ENCODE measurements at places on chromosomes 3 and 15.
A peak's percentile ranks its signal among the peaks of the same experiment; 100 is the strongest.

GRCh38 chr3:194772241-194773000 lies 86.7 kb downstream of the FAM43A start:
- no peak for DNase-seq

GRCh38 chr3:194139071-194139813 lies 3.3 kb downstream of the HES1 start:
- DNase-seq: no peak

DNA sequence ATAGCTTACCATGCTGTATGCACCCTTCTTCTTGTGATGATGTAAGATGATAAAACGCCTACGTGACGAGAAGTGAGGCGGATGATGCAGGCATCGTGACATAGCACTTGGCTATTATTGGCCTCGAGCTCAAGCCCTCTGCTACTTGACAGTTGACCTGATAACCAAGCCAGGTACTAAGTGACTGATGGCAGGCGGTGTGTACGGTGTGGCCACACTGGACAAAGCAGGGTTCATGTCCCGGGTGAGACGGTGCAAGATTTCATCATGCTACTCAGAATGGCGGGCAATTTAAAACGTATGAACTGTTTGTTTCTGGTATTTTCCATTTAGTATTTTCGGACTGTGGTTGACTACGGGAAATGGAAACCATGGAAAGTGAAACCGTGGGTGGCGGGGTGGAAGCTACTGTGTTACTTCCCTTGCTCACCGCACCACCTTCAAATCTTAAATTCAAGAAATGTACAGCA lies 57.7 kb downstream of the SLC12A8 start:
- DNase-seq: no peak

DNA sequence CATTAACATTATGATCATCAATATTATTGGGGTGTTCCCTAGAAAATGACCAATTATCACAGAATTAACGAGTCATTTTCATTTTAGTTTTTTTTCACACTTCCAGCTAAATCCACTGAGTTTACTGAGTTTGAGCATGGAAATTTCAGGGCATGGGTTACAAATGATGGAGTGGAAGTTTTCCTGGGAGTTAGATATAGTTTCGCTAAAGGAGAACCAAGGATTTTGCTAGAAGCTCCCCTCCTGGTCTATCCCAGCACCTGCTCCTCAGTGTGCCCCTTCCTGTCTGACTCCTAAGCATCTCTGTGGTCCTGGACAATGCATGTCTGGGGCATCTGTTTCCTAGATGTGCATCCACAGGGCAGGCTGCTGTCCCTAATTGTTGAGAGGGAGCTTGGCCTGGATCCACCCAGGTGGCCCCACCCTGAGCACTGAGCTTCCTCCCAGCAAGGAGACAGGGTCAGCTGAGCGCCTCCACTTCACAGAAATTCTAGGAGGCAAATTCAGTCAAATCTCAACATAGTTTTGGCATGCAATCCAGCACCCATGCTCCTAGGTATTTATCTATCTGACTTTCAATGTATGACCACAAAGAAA lies 102.3 kb upstream of the GOLGA6L6 start:
- no peak for DNase-seq

GRCh38 chr15:31792611-31793199 lies 237.6 kb upstream of the CHRNA7 start:
- DNase-seq: no peak

- no peak for DNase-seq
Measured at GRCh38 chr3:10815487-10815886, 541 bp upstream of the SLC6A11 start.

DNA sequence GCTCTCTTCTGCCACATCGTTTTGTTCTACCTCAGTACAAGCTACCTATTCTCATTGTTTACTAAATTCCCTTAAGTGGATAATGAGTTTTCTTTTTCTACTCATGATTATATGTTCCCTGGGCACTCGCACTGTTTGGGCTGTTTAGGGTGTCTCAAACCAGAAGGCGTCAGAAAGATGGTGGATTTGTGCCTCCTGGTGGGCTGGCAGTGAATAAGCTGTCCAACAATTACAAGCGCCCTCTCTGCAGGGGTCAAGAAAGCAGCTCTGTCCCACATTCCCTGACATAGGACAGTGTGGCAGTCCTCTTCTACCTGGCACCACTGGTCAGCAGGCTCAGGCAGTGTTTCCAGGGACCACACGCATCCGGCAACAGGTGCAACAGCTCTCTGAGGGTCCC lies 173.4 kb upstream of the PPP2R3A start:
- no peak for DNase-seq

GRCh38 chr3:31572236-31573004 lies 39.7 kb downstream of the STT3B start:
- no peak for DNase-seq

GRCh38 chr15:53102483-53102882 lies 312.3 kb upstream of the ONECUT1 start:
- DNase-seq: no peak

- DNase-seq: no peak
Measured at GRCh38 chr3:198113206-198114053, 153.4 kb downstream of the LMLN start.

- DNase-seq: no peak
Measured at GRCh38 chr3:71512000-71512399, 71.5 kb downstream of the FOXP1 start.

GRCh38 chr3:160830796-160831195 lies 74.8 kb downstream of the PPM1L start:
- DNase-seq: no peak

GRCh38 chr3:115857518-115858136 lies 234.3 kb downstream of the GAP43 start:
- no peak for DNase-seq

DNA sequence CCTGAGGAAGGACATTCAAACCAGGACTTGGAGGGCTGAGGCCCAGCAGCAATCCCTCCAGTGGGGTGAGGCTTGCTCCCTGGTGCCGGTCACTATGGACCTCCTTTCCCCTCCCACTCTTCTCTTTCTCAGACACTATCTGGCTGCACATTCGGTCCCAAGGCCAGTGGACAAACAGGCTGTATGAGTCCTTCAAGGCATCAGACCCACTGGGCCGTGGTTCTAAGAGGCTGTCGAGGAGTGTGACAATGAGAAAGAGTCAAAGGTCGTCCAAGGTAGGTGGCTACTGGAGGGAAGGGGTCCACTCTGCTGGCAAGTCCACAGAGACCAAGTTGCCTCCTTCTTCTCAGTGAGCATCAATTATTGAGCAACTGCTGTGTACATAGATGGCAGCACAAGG lies 28.0 kb downstream of the NOX5 start:
- no peak for DNase-seq

- DNase-seq: no peak
Measured at GRCh38 chr15:58678683-58679082, 70.8 kb downstream of the ADAM10 start.

- no peak for DNase-seq
Measured at GRCh38 chr15:77311618-77312398, 108.1 kb downstream of the PEAK1 start.

GRCh38 chr3:190552969-190553759 lies 39.3 kb downstream of the IL1RAP start:
- DNase-seq: no peak

DNA sequence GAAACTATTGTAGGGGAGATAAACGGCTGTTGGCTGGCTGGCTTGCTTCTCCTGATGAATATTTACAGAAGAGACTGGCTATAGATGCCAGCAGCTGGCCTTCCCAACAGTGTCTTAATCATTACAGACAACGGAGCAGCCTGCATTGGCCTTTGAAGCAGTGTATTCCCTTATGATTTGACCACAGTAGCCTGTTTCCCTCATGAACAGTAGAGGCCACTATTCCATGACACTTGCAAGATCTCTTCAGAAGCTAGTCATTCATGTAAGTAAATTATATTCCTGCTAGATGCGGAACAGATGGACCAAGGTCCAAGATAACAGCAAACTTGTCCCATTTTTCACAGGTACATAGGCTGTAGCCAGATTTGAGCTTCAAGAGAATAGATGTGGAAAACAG lies 47.3 kb downstream of the TMCO5A start:
- DNase-seq: no peak

DNA sequence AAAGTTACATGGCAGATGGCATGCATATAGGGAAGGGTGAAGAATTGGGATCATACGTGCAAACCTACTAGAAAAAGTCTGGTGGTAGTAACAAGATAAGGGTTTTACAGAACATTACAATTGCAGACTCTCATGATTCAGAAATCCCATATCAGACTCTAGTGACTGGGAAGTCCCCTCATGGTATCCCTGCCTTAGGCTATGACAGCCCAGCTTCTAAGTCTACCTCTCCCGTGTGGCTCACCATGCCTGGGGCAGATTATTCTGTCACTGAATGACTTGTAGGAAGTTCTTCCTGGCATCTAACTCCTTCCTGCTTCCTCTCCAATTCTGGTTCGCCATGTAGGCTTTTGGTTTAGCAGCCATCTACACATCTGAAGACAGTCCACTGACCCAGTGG lies 5.7 kb upstream of the SLC6A11 start:
- DNase-seq: no peak

DNA sequence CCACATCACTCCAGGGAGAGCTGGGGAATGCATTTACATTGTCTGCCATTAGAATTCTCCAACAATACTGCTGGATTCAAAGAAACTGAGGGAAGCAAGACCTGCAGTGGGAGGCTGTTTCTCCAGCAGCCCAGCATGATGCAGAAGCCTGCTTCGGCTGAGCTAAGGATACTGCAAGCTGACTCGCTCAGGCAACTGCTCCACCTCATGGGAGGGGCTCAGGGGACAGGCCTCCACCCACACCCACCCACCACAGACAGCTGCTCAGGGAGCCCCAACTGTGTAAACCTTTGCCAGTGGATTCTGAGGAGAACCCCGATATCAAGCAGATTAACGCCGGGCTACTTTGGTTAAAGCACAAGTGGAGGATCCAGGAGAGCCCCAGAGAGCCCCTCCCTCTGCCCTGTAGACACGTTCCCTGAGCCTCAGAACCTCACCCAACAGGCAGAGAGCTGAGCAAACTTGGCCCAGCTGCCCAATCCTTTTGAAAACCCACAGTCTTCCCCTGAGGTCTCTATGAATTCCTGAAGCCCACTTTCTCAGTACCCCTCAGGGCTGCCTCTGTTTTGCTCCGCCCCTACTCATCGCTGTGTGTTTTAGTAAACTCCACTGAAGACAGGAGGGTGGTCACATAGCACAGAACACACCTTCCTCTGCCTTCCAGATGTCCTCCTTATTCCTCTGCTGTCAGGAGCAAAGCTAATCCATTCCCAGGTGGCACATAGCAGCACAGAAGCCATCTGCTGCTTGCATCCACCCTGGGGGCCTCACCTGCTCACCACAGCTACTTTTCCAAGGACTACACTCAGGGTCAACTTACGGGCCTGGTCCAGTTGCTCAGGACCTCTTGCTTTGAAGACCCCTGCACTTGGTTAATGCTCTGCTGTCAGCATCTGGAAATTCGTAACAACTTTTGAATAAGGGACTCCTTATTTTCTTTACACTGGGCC lies 269.0 kb downstream of the ABHD5 start:
- DNase-seq: peak; percentile 7

DNA sequence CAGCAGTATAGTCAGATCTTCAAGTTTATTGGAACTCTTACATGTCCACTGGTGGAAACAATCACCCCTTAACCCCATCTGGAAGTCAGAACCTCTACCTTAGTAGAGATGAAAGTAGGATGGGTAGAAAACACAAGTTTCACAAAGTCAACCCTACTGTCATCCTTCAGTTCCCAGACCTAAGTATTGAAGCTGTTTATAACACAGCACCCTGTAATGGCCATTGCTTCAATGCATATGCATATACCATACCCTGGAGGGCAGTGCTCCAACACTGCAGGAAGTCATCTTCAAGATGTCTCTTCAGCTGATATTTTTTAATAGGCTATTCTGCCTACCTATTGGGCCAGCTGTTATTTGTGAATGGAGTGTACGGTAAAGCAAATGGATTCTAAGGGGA lies 241.3 kb downstream of the UBE2E2 start:
- DNase-seq: no peak

GRCh38 chr3:161503271-161503670 lies 6.7 kb downstream of the OTOL1 start:
- DNase-seq: no peak

GRCh38 chr3:16104156-16104555 lies 70.3 kb upstream of the GALNT15 start:
- DNase-seq: no peak

GRCh38 chr3:99529265-99529664 lies 109.1 kb upstream of the COL8A1 start:
- no peak for DNase-seq

- no peak for DNase-seq
Measured at GRCh38 chr15:99143655-99144610, 39.1 kb downstream of the SYNM start.

GRCh38 chr3:112086076-112086854 lies at the start of gene C3orf52:
Gene C3orf52 (plus strand): TSS chr3:112086389. CDS start chr3:112086408, 19 bp downstream.
- DNase-seq: no peak

- no peak for DNase-seq
Measured at GRCh38 chr15:86620641-86621349, 541.1 kb downstream of the AGBL1 start.

All from caudate nucleus (tissue), 63 donors.